ENCODE measurements at places on chromosomes 5 and 9.

DNA sequence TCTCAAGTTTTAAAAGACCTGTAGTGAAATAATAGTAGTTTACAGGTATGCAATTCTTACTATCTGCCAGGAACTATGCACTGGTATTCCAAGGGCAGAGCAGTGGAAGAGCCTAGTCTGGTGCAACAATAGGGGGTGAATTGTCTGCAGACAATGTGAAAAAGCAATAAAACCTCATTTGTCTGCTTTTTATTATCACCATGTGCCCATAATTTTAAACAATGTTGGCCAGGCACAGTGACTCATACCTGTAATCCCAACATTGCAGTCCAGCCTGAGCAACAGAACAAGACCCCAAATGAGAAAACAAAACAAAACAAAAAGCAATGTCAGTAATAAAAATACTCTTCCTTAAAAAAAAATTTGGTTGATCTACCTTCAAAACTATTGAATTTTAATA is 12.2 kb upstream of the SLC44A1 start:
- no peak for DNase-seq

DNA sequence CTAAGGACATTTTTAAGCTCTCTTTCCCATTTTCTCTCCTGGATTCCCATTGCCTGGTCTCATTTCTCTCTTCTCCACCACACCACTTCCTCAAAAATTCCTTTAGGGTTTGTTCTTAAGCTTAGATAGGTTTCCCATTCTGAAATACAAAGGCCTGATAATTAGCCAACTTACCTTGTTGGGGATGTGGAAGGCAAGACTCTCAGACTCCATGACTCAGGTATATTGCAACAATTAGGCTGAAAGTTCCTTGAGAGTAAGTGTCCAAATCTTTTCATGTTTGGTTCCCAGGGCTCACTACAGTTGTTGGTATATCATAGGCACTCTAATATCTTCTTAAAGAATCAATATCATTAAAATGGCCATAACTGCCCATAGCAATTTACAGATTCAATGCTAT is 43.6 kb downstream of the FXN start:
- no peak for DNase-seq

- no peak for DNase-seq
Measured at GRCh38 chr9:136709454-136710109, 2.8 kb upstream of the DIPK1B start.

DNA sequence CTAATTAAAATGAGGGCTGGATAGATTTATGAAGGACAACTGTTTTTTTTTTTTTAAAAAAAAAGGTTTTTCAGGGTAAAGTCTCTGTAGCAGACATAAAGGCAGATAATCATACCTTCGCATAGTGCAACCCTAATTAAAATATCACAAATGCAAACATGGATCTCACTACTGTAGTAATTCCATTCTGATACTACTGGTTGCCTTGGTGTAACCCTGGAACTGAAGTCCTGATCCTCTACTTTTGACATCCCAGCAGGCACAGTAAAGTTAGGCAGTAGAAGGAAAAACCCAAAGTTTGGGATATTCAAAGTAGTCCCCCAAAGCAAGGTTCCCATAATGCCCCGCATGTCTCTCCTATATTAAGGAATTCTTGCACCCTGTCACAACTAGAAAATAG is 19.6 kb downstream of the RFX3 start:
- DNase-seq: no peak

All from CD4-positive, alpha-beta T cell treated with Interleukin-6 for 4 hours (primary cell).